ENCODE measurements at places on chromosomes 12 and 14. TPM values are rescaled to one million over a fixed set of nuclear protein-coding genes. Genes with fewer than 3 reads are reported as not detected.

E2F7 gene
- 0.38 TPM for total RNA-seq

PRH1 gene
- 15.4 TPM for total RNA-seq

DNA sequence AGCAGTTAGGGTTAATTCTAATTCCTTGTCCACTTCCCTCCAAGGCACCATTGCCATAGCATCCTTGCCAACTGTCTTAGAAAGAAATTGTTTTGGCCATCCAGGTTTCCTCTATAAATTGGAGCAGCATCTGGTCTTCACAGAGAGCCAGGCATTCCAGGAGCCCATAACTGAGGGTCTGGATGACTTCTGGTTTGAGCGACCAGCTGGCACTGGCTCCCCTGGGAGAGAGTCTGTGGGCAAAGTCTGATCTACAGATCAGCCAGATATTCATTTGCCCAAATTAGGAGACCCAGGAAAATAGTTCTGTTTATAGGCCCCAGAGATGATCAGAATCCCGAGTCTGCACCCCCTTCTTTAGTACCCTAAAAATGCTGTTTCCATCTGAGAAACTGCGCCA is 16.0 kb downstream of the VSX2 start:
- no peak for DNase-seq

DNA sequence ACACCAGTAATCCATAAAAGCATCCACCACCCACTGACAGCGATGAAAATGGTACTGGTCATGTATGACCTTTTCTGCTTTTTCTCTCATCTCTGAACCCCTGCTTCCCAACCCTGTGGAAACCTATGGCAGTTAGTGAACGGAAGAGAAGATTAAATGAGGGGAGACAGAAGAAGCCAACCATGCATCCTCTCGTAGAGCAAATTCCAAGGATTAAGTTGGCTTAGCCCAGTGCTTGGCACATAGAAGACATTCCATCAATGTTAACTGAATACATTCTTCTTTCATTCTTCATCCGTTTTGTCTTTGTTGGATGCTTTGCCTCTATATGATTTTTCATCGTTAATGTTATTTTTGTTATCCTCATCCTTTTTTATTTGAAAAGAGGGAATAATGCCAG is 339.7 kb upstream of the FLRT2 start:
- DNase-seq: no peak

GRCh38 chr12:1907652-1908611 is 10.5 kb downstream of the CACNA2D4 start:
- no peak for DNase-seq

DNA sequence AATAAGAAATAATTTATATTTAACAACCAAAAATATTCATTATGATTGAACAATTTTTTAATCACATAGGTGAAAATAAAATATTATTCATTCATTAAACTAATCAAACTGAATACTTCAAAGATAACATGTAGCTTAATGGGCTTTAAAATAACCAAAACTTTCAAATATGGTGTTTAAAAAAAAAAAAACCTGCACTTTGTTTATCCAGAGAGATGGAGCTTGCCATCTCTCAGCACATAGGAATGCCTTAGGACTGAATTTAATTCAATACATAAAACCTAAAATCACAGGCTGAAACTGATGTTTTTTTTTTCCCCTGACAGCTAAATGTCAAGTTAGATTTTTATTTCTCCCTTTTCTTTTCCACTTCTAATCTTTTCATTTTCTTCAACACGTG is 14.4 kb upstream of the CCER1 start:
- DNase-seq: no peak

DNA sequence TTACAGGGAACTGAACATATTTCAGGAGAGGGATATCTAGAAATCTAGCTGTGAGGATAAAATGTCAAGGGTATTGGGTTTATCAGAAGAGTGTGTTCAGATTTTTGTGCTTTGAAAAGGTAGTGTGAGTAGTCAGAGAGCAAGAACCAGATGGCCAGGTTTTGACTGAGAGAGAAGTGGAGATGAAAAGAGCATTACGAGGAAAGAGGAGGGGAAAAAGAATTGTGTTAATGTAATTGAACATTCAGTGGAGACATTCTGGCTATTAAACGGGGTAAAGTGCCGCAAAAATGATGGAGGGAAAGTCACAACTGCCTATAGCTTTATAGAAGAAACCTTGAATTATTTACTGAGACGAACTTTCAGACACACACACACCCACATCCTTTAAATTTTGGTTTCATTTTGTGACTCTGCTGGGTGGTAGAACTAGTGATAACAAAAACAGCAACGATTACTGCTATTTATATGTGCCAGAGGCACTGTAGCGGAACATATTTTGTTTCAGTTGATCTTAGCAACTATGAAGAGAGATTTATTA is 213.6 kb downstream of the ERC1 start:
- DNase-seq: no peak

DNA sequence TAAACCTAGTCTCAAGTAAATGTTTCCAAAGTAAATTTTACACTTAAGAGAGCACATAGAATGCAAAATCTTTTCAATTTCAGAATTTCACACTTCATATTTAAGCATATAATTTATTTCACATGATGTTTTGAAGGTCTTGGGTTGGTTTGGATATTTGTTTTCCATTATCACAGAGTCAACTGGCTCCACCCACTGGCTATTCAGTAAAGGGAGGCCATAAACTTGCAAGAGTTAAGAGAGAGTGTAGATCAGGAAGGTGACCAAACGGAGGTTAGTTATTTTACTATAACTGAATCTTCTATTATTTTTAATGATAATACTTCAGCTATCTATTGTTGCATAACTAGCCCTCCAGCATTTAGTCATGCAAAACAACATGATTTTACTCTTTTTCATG is 6.2 kb upstream of the CPNE8 start:
- DNase-seq: no peak

GRCh38 chr14:93084866-93085857 is 30.6 kb downstream of the ITPK1 start:
- DNase-seq: no peak

MFAP5 gene
- total RNA-seq: not detected

GPRC5D gene
- total RNA-seq: not detected

RNASE7 gene
- total RNA-seq: not detected

DNA sequence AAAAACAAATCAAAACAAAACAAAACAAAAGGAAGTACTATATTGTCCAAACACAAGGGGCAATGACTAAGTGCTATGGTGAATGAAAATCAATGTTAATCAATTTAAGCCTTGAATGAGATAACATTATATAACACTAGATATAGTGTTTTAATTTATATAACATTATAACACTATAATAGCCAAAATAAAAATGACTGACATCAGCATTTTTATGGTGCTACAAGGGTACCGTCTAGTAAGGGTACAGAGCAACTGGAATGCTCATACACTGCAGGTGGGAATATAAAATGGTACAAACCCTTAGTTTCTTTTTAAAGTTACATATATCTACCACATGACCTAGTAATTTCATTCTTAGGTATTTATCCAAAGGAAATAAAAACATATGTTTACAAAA is 5.7 kb downstream of the NEDD8 start:
- no peak for DNase-seq

DNA sequence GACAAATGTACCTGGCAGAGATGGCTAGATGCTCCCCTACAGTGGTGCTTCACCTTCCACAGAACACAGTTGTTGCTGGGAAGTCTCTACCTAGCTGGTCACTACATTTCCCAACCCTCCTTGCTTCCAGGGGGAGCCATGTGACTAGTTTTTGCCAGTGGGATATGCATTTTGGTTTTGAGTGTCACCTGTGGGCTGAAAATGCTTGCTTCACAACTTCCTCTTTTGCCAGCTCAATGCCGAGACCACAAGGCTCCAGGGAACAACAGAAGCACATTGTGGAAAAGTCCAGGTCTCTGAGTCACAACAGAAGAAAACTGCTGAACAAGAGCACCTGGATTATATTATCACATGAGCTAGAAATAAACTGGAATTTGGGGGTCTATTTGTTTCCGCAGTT is 48.5 kb upstream of the ARHGAP5 start:
- DNase-seq: no peak

IL31 gene
- not detected for total RNA-seq

LACRT gene
- not detected for total RNA-seq

GRCh38 chr12:116213014-116213413 is 64.5 kb downstream of the MED13L start:
- no peak for DNase-seq

DNA sequence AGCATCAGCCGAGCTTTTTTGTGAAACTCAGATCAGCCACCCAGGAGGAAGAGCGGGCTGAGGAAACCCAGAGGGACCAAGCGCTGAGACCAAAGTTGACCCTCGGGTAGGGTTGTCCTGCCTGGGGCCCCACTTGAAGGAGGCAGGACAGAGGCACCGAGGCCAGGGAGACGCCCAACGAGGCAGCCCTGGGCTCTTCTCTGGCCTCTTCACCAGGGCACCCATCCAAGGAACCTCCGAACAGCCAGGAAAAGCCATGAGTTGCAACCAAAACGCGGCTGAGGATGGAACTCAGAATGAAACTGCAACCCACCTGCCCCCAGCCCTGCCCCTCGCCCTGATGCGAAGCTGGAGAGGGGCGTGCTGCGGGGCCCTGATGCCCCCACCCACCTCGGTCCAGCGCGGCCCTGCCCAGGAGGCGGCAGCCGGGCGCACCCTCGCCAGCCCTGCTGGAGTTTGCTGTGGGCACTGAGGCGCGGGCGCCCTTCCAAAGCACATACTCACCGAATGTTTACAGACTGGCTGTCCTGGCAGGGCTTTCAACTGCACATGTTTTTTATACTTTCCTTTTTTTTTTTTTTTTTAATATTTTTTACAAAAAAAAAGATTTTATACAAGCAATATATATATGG is 41.9 kb downstream of the JDP2 start:
- DNase-seq: no peak

DNA sequence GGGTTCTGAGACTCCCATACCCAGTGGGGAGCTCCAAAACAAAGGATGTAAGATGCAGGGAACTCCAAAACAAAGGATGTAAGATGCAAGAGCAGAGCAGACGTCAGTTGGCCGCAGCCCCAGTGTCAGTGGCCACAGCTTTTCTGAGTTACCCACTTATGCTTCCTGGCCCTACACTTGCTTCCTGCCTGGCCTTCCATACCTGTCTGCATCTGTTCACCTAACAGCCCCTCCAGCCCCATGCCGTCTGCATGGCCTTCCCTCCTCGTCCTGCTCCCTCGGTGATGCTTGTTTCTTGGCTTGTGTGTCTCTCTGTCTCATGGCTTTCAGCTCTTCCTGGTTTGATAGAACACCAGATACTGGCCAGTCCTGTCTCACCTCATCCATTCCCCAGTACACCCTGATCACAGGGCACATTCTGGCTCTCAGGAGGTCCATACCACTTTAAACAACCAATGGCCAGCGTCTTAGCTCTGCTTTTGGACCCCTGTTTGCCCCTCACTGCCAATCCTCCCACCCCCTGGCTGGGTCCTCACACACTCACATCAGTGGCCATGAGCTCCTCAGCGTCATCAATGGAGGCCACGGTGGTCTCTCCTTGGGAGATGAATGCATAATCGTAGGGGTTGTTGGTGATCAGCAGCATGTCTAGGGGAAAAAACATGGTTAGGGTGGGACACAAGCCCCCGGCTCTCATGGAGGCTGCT is 5.3 kb downstream of the MYH7 start:
- no peak for DNase-seq

RHEBL1 gene
- total RNA-seq: 5.6 TPM

DNA sequence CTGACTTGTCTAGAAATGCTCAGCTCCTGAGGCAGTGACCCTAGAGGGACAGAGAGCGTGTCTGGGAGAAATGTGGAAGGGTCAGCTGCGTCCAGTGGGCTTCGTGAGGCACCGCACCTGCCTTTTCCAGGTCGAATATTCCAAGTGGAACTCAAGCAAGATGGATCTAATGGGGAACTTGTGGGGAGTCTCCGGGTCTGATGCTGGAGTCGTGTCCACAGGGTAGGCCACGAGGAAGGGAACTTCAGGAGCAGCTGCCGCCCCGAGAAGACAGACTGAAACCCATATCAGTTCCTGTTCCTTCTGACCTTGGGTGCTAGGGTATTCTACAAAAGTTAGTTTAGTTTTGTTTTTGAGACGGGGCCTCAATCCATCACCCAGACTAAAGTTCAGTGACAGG is 67.5 kb downstream of the TNFAIP2 start:
- no peak for DNase-seq

RPL10L gene
- total RNA-seq: not detected

DNA sequence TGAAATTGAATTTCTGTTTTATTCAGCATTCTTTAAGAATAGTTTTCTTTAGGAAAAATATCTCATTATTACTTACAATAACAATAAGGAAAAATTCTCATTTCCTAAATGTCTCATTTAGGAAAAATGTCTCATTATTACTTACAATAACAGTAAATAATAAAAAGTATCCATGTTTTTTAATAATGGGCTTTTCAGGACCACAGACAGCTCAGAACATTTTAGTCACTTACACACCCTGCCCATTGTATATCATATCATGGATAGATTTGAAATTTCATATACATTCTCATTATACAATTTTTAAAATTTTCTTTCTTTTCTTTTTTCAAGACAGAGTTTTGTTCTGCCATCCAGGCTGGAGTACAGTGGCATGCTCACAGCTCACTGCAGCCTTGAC is 58.9 kb downstream of the ASCL1 start:
- DNase-seq: no peak

GRCh38 chr12:122895704-122896636 is at the start of gene VPS37B:
Gene VPS37B, minus strand, starts transcription at chr12:122896124. Its CDS starts 62 bp downstream, at chr12:122896062.
- peak; percentile 96 for DNase-seq

DNA sequence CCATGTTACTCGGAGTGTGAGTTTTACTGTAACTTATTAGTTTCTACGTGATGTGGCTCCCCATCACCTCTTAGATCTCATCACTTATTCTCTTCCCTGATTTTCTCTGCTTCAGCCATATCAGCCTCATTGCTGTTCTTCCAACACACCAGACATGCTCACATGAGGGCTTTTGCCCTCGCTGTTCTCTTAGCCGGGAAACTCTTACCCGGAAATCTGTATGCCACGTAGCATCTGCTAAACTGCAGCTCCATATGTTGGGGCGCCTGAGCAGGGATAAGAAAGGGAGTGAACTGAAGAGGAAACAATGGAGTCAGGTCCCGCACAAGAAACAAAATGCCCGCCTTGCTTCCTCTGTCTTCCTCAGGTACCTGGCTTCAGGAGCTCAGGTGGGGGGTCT is 16.6 kb downstream of the SMUG1 start:
- DNase-seq: no peak

CIT gene
- 0.84 TPM for total RNA-seq

DNA sequence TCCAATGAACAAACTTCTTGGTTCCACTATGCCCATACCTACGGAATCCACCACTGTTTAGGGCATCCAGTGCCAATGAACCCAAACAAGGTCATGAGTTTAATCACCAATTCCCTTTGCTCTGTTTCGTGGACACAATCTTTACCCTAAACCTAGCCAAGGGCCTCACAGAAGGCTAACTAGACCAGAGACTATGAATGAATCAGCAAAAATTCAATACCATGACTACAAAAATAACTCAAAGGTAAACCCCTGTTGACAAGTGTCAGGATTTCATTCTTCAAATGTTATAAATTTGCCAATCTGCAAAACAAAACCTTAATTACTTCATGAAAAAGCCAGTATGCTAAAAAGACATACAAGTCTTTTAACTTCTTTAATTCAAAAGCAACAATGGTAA is 96.7 kb downstream of the CEP128 start:
- no peak for DNase-seq

DNA sequence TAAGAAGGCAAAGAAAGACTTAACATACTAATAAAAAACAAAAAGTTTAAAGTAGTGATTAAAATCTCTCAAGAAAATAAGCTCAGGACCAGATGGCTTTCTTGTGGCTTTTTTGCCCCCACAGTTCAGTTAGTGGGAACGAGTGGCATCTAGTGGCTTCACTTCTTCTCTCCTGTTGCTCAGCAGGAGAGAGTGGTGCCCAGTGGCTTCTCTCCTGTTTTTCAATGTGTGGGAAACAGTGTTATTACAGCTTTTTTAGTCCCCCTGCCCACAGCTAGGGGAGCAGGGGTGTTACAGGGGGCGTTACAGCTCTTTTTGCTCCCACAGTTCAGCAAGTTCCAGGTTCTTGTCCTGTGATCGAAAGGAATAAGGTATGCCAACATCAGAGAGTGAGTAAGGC is 135.2 kb downstream of the RERGL start:
- no peak for DNase-seq
